Bronchus fibroblast of lung (primary cell): ENCODE measurements at places on chromosomes 1 and 21. TPM values are rescaled to one million over a fixed set of nuclear protein-coding genes. Genes with fewer than 3 reads are reported as not detected.

Gene TMIGD3
- total RNA-seq, result 0.34 TPM in 1 of 2 replicates, not detected in the other

Gene ST6GALNAC3
- total RNA-seq, result 1.5 and 3.6 TPM in 2 replicates

Gene SH3BGR
- total RNA-seq, result 1.3 and 2.5 TPM in 2 replicates

Gene TSPAN2
- total RNA-seq, result under 0.01 TPM in 1 of 2 replicates, not detected in the other

Gene BGLAP
- 0.59 TPM in 1 of 2 replicates, not detected in the other for total RNA-seq
